ENCODE measurements at places on chromosomes 11 and 22.

- no peak for DNase-seq
Measured at GRCh38 chr11:126990716-126991480, 9.7 kb downstream of the KIRREL3 start.

DNA sequence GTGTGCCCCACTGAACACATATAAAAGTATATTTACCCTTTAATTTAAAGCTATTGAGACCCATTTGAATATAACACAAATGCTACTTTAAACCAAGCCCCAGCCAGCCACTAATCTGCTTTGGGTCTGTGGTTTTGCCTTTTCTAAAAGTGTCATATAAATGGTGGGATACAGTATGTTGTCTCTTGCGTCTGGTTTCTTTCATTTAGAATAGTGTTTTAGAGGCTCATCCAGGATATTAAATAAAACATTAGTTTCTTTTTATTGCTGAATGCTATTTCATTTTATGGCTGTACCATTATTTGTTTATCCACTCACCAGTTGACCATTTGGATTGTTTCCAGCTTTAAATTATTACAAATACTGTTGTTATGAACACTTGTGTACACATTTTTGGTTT lies 290.5 kb upstream of the SORL1-AS1 start:
- no peak for DNase-seq

DNA sequence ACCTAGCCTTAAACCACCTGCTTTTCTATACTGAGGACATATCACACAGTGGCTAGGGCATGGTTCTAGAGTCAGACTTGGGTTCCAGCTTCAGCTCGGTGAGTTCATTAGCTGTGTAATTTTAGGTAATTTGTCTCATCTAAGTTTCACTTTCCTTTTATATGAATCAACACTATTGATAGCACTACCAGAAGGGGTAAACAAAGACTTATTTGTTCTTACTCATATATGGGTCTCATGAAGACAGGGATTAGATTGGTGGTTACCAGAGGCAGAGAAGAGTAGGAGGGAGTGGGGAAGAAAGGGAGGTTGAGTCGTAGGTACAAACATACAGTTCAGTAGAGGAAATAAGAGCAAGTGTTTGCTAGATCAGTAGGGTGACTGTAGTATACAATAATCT lies 924.7 kb downstream of the OPCML start:
- DNase-seq = no peak

DNA sequence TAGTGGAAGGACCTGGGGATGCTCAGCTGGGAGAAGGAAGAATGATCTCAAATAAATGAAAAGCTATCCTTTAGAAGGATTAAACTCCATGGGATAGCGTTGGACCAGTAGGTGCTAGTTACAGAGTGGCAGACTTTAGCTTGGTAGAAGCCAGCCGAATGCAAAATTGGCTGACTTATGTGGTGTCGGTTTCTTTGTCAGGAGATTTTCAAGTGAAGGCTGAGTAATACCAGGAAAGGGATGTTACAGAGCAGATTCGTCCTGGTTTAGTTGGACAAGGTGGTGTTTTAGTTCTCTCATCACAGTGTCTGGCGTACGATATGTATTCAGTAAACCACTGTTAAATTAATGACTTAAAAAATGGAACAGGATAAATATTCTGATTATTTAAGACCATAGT lies 26.0 kb downstream of the FDX1 start:
- no peak for DNase-seq

- DNase-seq = no peak
Measured at GRCh38 chr11:134471716-134472455, 59.8 kb upstream of the B3GAT1 start.

DNA sequence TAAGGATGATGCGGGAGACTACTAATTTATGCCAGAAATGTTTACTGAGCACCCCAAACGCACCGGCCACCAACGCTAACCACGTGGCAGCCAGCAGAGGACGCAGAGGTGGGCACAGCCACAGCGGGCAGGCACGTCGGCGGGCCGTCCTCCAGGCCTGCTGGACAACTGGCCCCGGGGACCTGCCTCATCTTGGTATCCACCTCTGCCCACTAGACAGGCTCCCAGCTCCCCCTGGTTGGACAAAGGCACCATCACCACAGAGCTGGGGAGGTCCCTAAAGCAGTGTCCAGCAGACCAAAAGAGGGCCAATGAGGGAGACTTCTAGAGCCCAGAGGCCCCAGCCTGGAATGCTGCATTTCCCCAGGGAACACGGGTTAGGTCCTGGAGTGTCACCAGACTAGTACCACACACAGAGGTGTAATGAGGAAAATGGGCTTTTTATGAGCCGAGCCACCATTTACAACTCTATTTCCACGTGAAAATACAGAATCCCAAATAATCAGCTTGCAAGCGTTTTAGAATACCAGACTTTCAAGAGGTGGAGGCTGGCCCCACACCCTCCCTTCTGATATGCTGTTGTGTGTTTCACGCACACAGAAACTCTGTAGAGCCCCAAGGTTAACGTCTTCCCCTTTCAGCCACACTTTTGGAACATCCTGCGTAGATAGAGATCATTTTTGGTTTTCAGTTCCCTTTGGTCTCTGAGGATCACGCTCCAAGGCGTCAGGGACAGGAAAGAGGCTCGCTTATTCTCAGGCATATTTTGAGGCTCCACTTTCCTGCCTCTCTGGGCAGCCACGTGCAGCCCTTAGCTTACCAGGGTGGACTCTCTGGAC lies 23.7 kb upstream of the BID start:
- DNase-seq = no peak

GRCh38 chr11:114615448-114616361 lies 20.1 kb upstream of the NXPE4 start:
- no peak for DNase-seq
